Activated CD4-positive, alpha-beta T cell treated with anti-CD3 and anti-CD28 coated beads, Interleukin-2, amount 10 ng/mL, durations not matched to agents 7 days and 5 days (primary cell): ENCODE measurements at places on chromosomes 2 and 18.

DNA sequence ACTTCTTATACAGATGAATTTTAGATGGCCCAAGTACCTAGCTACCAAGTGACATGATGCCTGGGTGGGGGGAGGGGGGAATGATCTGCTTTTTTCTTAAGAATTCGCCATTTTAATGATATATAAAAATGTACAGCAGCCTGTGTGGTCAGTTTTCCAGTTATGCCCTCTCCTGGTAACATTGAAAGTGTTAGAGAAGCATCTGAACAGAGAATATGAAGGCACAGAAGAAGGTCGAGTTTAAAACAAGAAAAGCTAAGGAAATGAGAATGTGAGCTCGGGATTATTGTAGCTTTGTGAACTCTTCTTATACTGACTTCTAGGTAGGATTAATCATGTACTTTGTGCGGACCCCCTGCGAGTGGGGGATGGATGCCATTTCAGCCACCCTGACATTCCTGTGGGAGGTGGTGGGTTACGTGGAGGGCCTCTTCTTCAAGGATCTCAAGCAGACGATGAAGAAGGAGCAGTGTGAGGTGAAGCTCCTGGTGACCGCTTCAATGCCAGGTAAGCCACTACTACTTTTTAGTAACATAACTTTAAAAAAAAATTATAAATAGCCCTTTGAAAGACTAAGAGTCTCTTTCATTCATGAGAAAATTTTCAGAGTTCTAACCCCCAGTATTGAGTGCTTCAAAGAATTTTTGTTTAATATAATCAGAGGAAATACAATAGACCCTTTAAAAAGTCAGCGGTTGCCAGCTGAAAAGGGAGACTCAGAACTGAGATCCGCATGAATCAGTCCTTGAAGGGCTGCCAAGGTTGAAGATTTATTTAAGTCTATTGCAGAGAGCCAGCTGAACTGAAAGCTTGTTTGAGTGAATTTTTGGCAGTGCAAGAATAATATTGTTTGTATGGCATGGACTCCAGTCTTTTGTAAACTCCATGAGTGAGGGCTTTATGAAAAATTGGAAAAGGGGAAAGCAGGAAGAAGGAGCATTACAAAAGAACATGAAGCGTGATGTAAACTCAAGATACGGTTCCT is 68.6 kb upstream of the RPE start:
- no peak for DNase-seq

GRCh38 chr2:236633775-236634560 is 64.3 kb downstream of the ACKR3 start:
- DNase-seq, result no peak

- DNase-seq, result no peak
These were observed 690 bp downstream of the SDC1 start for GRCh38 chr2:20224164-20224715.

GRCh38 chr2:73984922-73985307 is 205 bp downstream of the TET3 start:
- peak; percentile 64 for DNase-seq
